NCI-H2171 treated with DMSO at 0.1 percent for 48 hours (cell line): ENCODE measurements at places on chromosomes 2 and 18.

DNA sequence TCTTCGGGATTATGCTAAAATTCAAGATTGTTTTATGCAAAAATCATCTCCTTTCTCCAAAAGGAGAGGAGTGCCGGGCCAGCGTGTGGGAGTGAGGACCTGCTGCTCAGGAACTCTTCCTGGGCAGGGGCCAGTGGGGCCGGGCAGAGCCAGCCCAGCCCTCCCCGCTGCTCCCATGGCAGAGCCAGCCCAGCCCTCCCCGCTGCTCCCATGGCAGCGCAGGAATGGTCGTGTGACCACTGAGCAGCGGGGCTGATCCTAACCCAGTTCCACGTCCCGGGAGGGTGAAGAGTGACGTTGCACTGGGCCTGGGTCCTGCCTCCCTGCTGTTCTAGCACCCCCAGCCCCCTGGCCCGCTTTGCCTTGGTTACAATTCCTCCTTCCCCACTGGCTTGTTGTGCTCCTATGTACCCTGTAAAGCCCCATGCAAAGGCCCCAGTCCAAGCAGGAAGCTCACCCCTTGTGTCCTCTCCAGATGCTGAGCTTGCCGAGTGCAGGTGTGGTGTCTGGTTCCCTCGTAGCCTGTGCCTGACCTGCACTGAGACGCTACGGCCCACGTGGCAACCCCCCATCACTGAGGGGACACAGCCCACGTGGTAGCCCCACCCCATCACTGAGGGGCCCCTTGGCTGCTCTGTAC lies 11.4 kb upstream of the NEU4 start:
- DNase-seq, result no peak

GRCh38 chr2:234374736-234375135 lies 122.1 kb downstream of the ARL4C start:
- peak; percentile 32 for DNase-seq

DNA sequence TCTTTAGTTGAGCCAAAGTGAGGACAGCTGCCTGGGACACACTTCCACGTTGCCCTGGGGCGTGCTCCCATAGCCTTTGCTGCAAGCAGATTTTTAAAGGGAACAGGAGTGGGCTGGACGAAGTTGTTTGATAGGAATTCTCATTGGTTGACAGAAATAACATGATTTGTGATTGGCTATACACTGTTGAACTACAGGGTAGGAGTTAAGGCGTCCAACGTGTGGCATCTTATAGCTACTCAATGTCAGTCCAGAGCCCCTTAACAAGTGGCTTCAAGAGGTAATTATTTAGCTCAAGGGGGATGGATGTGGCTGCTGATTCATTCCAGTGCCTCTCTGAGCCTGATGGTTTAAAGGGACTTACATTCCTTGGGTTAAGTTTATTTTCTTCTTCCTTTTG lies 65.5 kb downstream of the ACAA2 start:
- DNase-seq, result no peak

DNA sequence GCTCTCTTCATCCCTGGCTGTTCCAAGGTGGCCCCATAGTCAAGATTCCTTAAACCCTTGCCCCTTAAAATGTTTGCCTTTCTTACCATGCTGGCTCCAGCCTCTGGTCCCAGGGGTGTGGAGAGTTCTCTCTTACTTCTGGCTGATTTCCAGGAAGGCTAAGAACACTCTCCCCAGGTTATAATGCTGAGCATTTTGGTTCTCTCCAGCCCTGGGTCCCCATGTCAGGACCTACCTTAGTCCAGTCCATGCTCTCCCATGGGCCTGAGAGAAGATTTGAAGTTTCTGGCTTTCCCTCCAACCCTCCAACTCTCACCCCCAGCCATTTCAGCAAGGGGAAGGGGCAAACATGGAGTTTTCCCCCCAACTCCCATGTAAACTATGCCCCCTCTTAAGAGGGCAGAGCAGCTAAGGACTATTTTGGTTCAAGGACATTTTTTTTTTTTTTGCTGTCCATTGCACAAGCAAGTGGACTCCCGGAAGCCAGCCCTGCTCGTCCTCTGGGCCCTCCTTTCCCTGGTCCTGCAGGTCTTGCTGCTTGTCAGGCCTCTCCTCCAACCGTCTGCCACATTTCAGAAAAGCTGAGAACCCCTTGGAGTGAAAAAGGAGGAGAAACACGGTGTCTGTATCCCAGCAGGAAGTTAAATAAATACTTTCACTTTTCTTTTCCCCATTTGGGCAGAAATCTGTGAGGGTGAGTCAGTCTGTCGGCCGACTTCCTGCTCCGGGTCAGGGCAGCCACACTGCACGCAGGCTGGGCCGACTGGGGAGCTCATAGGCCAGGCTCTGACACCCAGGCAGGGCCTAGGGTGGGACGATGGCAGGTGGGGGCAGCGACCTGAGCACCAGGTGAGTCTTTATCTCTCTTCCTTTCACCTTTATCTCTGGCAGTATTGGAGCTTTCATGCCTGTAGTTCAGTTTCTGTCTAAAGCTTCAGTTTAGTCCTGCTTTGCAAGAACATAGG lies at the start of gene SP140L:
Gene SP140L (plus strand): TSS at position 741 of the 965 bp plus-strand sequence. CDS start 77 bp downstream, at position 818.
- no peak for DNase-seq

GRCh38 chr18:5158587-5158986 lies 38.5 kb downstream of the AKAIN1 start:
- DNase-seq, result no peak

DNA sequence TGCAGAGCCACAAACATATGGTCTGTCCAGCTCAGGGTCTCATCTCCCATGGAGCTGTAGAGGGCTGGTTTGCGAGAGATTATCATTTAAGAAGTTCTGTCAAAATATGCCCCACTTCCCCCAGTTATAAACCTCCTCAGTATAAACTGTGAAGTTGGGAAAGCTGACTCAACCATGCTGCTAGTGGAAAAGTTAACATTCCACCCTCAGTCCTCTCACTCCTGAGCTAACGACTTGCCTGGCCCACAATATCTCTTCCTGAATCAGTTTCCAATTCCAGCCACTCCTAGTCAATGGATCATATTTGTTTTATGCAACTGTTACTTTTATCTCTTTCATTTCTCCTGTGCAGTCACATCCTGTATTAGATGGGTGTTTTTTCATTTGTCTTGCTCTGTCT lies 326.2 kb downstream of the SETBP1 start:
- DNase-seq, result no peak

- peak; percentile 40 for DNase-seq
Measured at GRCh38 chr2:165617741-165618481, 148.4 kb downstream of the CSRNP3 start.

GRCh38 chr18:8948011-8948410 lies 154.5 kb upstream of the NDUFV2 start:
- no peak for DNase-seq

DNA sequence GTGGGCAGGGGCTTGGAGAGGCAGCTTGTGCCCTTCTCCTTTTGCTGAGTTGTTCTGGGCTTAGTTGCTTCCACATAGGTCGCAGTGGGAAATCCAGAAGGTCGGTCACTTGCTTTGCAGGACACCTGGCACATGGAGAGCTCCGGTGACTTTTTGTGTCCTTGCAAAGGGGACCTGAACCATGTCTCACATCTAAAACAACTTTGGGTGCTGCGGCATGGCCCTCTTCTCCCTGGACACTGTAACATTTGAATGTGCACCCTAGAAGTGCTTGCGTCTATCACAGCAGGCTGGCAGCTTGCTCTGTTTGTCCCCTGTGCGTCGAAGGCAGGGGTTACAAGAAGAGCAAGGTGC lies 189.9 kb upstream of the TWIST2 start:
- no peak for DNase-seq

- no peak for DNase-seq
Measured at GRCh38 chr2:84409531-84409930, 49.5 kb downstream of the SUCLG1 start.

- DNase-seq, result no peak
Measured at GRCh38 chr2:209721497-209721896, 50.1 kb upstream of the UNC80 start.

- no peak for DNase-seq
Measured at GRCh38 chr18:78927156-78927555, 52.5 kb upstream of the SALL3 start.

DNA sequence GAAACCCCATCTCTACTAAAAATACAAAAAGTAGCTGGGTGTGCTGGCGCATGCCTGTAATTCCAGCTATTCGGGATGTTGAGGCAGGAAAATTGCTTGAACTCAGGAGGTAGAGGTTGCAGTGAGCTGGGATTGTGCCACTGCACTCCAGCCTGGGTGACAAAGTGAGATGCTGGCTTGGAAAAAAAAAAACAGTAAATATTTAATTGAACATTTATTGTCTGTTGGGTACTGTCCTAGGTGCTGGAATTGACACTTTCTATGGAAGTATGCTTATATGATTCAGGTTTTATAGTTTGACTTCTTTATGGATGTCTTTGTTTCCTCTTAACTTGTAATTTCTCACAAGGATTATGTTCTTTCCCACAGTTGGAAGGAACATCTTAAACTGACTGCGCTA lies 633.1 kb upstream of the SETBP1 start:
- no peak for DNase-seq
